Stimulated activated CD4-positive, alpha-beta T cell treated with anti-CD3 and anti-CD28 coated beads, Interleukin-2, amount 100 ng/mL, for 4 hours (primary cell): ENCODE measurements at places on chromosomes 2 and 18.

DNA sequence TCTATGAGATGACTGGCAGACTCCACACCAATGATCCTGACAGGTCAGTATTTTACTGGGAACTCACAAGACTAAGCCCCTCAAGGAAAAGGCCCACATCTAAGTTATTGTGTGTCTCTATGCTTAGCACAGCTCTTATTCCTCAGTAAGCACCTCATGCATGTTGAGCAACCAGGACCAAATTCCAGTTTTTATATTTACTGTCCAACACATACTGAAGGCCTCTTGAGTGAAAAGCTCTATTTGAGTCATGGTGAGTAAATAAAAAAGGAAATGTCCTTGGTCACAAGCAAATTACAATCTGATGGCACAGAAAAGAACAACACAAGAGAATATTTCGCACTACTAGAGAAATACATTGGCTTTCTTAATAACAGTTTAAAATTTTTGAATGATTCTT lies 87.9 kb upstream of the ETAA1 start:
- no peak for DNase-seq

DNA sequence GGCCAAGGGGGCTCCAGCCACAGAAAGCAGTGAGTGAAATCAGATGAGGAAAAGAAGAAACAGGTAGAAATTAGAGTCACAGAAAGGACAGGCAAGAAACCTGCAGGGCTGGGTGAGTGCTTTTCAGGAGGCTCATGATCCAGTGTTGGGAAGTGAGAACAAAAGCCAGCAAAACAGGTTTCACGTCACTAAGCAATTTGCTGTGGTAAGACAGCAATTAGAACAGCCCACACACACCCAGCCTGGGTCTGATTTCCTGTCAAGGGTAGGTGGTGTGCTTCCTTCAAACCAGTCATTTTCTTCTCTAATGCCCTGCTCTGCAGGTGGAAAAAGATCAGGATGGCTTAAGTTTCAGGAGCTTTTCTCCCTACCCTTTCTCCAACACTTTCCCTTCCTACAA lies 52.9 kb upstream of the XDH start:
- DNase-seq, result no peak

DNA sequence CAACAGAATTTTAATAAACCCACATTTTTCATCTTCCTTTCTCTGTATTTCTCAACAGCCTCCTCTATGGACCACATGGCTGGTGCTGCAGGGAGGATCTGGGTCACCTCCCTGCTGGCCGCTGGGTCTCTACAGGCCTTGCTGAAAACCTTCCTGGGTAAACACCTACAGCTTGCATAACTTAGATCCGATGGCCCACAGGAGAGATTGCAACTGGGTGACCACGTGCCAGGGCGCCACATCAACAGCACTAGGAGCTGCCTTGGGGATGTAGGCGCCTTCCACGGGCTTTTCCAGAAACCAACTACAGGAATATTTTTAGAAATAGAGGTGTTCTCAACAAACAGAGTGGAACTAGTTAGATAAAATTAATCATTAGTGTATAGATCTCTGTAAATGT lies 19.4 kb downstream of the TMEM18 start:
- DNase-seq, result no peak

DNA sequence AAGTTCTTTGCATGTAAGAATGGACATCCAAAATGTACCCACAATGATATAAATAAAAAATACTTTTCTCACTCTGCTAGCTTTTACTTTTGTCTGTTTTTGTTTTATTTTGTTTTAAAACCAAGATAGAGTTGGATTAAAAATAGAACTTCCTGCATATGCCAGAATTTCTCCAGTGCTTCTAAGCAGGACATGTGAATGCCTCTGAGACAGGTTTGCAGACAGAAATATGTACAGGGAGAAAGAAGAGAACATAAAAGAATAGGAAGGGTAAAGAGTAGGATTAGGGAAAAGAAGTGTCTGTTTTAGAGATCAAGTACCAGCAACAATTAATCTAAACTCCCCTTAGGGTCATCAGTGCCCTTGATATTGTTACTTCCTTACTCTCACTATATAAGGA lies 114.4 kb downstream of the BMPR2 start:
- DNase-seq, result no peak

DNA sequence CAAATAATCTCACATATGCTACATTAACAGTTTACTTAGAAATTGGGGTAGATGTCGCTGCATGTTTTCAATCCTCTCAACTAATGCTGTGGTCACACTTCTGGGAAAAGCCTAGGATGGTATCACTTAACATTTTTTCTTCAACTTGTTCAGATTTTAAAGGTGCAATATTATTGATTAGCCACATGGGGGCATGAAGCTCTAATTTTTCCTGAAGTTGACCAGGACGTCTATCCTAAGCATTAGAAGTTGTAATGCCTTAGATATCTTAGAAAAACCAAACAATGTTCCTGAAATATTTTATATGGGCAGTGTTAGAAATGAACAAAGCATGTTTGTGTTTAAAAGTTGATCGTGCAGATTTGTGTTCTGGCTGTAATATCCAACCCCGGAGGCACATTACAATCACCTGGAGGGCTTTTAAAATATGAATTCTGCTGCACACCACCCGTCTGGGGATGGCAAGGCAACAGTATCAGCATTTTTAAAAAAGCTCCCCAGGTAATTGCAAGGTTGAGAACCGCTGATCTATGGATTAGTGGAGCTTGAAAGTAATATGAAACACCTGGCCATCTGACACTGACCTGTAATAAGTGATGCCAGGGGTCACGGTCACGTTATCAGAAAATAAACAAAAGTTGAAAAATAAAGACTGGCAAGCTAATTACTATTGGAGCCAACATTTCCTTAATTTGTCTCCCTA lies 100.5 kb upstream of the LMAN1 start:
- DNase-seq, result no peak

DNA sequence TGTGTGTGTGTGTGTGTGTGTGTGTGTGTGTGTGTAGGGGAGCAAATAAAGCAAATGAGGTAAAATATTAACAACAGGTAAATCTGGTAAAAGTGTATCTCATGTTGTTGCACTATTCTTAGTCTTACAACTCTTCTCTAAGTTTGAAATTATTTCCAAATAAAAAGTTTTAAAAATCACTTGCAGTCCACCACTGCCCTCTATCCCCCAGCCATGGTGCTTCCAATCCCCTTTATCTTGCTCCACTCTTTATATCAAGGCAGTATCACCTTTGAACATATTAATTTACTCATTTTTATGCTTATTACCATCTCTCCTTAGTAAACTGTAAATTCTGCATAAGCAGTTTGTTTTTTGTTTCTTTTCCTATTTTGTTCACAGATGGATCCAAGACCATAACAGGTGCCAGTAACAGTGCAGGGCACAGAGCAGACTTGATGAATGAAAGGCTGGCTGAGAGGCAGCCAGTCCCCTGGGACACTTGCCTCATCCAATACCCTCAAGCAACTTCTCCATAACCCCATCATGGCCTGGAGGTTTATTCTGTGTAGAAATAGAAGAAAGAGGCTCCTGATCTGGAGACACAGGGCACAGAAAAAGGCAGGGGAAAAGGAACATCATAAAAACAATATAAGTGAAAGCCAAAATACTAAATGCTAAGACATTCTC lies 67.6 kb downstream of the LDAH start:
- no peak for DNase-seq

DNA sequence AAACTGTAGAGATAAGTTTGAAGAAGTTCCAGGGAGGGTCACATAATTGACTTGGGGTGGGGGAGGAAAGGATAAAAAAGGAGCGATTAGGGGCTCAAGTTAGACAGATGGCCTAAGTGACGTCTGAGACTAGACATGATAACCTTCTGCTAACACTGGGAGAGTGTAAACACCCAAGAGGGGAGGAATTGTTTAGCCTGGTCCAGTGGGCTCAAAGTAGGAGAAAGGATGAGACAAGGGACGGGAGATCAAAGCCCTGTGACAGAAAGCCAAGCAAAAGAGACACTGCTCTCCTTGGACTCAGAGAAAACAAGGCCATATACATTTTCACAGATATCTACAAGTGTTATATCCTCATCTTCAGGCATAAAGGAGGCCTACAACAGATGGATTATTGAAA lies 45.5 kb upstream of the IHH start:
- DNase-seq, result no peak

GRCh38 chr2:137812517-137812916 lies 151.8 kb upstream of the HNMT start:
- DNase-seq, result no peak

GRCh38 chr2:205580212-205580987 lies 101.9 kb upstream of the NRP2 start:
- DNase-seq, result no peak

DNA sequence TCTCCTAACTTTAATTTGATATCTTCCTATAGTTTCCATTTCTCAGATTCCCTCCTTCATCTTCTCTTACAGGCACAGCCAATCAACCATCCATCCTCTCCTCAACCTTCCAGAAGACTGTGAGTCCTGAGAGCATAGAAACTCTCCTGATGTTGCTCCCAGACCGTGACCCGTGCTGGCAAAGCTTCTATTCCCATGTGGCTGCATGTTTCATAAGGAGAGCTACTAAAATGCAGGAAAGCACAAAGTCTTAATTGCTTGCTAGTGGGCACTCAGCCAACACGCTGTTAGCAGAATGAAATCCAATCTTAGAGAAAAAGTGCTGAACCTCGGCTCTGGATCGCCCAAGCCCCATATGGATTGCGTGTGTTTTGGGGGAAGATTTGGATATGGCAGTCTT lies 1244.7 kb upstream of the ZEB2 start:
- no peak for DNase-seq

DNA sequence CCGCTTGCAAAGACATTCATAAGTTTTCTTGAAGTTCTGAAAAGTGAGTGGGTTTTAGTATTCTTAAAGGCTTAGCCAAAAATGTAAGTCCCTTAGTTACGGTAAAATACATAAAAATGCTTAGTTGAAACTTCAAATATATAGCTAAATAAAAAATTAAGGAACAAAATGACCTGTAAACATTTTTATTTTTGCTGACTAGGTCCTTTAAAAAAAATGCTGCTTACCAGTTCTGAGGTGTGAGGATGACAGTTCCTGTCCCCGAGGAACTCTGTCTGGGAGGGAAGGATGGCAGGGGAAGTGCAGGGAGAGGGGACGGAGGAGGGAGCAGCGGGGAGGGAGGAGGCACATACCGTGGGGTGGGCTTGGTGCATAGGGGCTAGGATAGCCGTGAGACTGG lies 102.8 kb upstream of the BCL2L11 start:
- no peak for DNase-seq

GRCh38 chr2:85713836-85714235 lies 19.7 kb downstream of the GNLY start:
- no peak for DNase-seq

GRCh38 chr2:173851141-173851641 lies 114.0 kb downstream of the SP3 start:
- no peak for DNase-seq

DNA sequence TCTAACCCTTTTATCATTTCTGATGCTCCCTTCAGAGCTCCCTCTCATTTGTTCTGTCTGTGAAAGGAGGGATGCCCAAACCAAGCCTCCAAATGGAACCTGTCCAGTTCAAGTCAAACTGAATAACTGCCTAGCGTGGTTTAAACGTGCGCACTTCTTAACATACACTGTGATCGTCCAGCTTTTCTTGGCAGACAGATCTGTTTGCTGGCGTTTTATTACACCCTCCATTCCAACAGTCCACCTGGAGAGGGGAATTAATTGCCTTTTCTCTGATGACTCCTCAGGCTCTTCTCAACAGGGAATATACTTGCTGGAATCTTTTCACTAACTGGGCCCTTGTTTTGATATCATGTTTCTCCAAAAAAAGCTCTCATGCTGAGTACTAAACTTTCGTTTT lies 379.2 kb upstream of the POU3F3 start:
- no peak for DNase-seq

DNA sequence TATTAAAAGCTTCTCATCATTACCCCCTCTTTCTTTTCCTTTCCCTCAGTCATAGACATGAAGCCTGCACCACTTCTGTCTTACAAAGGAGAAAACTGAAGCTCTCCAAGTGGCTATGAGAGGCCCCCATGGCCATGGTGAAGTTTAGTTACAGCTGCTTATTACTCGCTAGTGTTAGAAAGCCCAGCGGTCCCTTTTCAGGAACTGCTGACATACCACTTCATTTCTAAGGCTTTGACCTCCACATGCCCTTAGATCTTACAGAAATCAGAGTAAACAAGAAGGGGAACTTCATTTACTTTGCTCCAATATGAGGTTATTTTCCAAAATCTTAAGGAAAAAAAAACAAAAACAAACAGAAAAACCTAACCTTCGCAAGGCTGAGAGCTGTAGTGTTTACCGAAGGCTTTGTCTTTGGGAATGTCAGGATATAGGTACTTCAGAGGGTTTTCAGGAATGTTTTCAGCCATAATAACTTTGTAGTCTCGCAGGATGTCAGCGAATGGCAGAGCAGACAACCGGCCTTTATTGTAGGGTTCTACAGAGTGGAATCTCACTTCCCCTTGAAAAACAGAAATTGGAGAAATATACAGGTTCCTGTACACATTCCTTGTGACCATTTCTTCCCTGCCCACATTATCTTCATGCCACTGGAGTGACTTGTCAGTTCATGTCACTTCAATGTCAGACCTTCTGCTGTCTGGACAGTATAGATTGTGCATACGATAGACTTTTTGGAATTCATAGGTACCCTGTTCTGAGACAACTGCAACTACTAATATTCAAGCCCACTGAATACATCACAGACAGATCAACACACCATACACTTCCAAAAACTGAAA lies 18.8 kb upstream of the STAT1 start:
- DNase-seq, result no peak

GRCh38 chr2:240021488-240022104 lies 3.5 kb downstream of the NDUFA10 start:
- DNase-seq, result peak; percentile 50

DNA sequence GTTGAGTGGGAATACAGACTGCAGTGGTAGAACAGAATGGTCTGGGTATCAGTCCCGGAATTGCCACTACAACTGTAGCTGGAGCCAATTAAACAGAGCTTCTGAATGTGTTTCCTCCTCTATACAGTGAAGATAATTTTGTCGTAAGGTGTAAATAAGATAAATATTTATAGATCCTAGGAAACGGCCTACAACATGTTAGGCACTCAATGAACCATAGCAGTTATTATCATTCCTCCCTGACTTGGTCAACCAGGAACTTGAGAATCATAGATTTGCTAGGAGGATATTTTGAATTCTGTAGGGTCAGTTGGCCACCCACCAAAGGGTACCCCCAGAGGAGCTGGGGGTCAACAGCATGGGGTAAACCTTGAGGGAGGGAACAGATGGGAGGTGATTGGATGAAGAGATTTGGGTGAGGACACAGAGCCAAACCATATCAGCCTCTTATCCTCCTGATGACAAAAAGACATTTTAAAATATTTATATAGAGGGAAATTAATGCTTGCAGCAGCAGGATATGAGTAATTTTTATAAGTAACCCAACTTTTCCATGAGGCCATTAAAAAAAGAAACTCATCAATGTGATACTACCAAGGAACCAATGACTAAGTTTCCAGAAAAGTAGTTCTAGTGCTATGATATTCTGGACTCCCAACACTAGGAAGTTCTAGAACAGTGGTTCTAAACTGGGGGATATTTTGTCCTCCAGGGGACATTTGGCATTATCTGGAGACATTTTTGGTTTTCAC lies 4.0 kb downstream of the DHRS9 start:
- no peak for DNase-seq

GRCh38 chr2:64945973-64946768 lies 43.0 kb upstream of the SLC1A4 start:
- peak; percentile 25 for DNase-seq

GRCh38 chr2:28358668-28359201 lies 33.9 kb upstream of the FOSL2 start:
- no peak for DNase-seq

GRCh38 chr2:224946895-224947294 lies 95.4 kb downstream of the DOCK10 start:
- DNase-seq, result no peak

- no peak for DNase-seq
Measured at GRCh38 chr18:79755496-79756142, 42.1 kb upstream of the KCNG2 start.
